Trophoblast cell (in vitro differentiated cells and primary cell): ENCODE measurements at places on chromosomes 7 and 10.
A peak's percentile ranks its signal among the peaks of the same experiment; 100 is the strongest.

- peak; percentile 99 for DNase-seq
Measured at GRCh38 chr10:51718804-51719291, 19.5 kb upstream of the CSTF2T start.

DNA sequence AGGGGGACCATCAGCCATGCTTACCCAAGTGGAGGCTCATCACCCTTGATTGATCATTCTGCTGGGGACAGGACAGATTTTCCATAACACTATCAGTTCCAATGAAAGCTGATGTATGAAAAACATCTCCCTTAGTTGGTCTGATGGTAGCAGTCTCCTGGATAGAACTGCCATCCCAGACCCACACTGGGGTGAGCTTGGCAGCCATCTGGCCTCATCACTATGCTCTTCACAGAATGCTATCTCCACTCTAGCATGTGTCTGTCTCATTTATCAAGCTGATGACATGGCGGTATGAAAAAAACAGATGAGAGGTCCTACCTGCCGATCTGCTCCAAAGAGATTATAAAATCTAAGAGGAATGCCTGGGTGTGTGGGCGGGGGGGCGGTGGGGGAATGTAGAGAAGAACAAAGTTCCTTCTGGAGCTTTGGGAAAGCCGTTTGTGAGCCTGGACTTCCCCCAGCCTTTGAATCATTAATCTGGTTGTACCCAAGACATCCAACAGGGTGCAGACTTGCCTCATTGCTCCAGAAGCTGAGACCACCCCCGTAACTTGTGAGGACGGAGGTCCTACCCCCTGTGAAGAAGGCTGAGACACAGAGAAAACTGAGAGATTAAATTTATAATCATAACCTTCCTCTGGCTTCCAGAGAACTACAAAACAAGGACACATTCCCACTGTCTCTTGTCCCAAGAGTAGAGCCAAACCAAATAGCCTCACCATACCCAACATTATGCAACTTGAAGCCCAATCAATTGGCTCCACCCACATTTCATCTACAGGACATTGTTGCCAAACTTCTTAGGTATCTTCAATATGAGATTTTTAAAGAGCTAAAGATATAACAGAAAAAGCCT lies 340.8 kb downstream of the KCNMA1 start:
- no peak for DNase-seq

DNA sequence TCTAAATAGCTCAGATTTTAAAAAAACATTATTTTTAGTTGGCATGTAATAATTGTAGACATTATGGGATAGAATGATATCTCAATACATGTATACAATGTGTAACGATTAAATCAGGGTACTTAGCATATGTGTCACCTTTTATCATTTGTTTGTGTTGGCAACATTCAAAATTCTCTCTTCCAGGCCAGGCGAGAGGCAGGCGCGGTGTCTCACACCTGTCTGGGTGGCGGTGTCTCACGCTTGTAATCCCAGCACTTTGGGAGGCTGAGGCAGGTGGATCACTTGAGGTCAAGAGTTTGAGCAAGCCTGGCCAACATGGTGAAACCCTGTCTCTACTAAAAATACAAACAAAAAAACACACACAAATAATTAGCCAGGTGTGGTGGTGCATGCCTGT lies 151.7 kb downstream of the RTKN2 start:
- peak; percentile 84 for DNase-seq

DNA sequence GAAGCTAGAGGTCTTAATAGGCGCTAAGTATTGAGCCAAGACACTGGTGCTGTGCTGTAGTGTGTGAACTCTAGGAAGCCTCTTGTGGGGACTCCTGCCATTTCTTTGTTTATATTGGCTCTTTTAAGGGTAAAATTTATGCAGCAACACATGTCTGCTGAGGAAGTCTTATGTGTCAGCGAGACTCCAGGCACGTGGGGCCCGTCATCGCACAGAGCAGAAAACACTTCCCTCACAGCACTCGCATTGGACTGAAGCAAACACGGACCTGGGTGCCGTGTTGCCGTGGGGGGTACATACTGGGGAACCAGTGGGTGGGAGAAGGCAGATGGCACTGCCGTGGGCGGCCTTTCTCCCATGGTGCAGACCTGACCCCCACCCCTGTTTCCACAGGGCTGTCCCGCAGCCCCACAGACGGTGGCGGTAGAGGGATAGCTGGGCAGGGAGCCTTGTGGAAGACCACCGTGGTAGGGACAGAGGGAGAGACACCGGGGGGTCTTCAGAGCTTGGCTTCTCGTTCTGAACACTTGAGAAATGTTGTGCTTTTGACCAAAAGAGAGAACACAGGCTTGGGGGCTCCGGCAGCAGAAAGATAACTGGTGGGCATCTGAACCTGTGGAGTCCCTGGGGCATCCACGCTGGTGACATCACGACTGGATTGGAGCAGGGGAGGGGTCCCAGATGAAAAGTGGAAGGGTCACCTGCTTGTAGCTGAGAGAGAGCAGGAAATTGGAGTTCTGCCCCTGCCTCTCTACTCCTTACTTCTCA lies 284.7 kb upstream of the SHH start:
- DNase-seq, result no peak

DNA sequence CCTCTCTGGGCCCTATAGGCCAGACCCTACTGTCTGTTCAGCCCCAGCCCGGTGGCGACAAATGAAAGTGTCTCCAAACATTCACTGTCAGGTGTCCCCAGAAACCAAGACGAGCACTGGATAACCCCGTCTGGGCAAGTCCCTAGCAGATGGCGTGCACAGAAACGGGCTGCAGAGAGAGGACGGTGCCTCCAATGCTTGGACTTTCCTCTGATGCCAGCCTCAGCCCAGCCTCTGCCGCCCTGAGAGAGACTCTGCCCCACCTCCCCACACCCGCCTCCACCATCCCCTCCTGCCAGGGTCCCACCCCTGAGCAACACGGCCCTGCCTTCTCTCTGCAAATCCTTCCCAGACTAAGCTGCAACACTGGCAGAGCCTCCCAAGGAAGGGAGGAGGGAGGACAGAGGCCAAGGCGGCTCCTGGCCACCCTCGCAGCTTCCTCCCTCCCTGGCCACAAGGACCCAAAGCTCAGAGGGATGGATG lies 7.4 kb upstream of the LFNG start:
- no peak for DNase-seq
